ENCODE measurements at places on chromosomes 3 and 15. TPM values are rescaled to one million over a fixed set of nuclear protein-coding genes. Genes with fewer than 3 reads are reported as not detected.

GRCh38 chr15:39804026-39804425 is 21.4 kb upstream of the FSIP1 start:
- DNase-seq = no peak

DNA sequence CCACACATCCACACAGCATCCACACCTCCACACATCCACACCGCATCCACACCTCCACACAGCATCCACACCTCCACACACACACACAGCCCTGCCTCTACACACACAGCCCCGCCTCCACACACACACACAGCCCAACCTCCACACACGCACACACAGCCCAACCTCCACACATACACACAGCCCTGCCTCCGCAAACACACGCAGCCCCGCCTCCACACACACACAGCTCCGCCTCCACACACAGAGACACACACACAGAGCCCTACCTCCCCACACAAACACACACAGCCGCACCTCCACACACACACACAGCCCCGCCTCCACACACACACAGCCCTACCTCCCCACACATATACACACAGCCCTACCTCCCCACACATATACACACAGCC is 4.7 kb downstream of the MESP1 start:
- no peak for DNase-seq

DNA sequence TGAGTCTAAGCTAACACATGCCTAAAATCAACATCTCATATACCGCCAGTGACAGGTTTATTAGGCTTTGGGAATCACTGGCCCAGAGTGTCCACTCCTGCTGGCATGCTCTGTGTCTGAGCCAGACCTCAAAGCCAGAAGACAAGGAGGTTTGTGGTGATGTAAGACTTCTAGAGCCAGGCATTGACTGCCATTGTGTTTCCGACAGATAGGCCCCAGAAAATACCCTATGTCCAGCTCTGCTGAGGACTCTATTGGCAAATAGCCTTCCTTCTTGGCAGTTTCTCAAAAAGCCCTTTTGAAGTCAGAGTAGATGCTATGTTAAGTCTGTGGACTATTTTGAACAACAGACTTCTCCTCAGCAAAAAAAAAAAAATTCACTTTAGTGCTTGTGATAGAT is 181.9 kb upstream of the UBE2E1 start:
- no peak for DNase-seq

DNA sequence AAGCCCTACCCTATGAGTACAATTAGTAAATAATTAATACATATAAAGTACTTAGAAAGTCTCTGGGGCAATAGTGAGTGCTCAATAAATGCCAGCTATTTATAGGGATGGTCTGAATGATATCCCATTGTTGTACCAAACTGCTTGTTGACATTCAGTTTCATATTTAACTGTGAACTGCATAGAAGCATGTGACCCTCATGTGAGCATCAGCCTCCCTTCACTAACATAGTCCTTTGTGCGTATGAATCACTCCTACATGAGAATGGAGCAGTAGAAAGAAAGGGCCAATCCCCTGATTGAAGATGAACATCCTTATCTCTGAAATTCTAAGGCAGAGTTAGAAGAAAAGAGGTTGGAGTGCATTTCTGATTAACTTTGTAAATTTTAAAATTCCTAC is 68.7 kb upstream of the ATP10A start:
- no peak for DNase-seq

The STRC gene
- 0.33 TPM for total RNA-seq

The KLF15 gene
- 0.28 TPM for total RNA-seq

The FSD2 gene
- total RNA-seq = not detected

The SI gene
- total RNA-seq = not detected

Measured in activated T-cell treated with anti-CD3 and anti-CD28 coated beads, Interleukin-2, amount 50 U/mL, for 4 hours (primary cell).